HFFc6 (cell line): ENCODE measurements at places on chromosomes 3 and 15.

GRCh38 chr3:159897331-159898075 lies 91.1 kb upstream of the IL12A start:
- peak; percentile 49 for DNase-seq

- no peak for DNase-seq
These were observed 30.5 kb upstream of the ZFAND6 start for GRCh38 chr15:80028937-80029336.

- peak; percentile 74 for DNase-seq
These were observed 48.1 kb downstream of the IQSEC1 start for GRCh38 chr3:13025090-13025489.

GRCh38 chr3:5002174-5002870 lies 23.1 kb downstream of the BHLHE40 start:
- DNase-seq: no peak

- DNase-seq: no peak
These were observed 31.3 kb downstream of the ACP3 start for GRCh38 chr3:132348531-132348930.

DNA sequence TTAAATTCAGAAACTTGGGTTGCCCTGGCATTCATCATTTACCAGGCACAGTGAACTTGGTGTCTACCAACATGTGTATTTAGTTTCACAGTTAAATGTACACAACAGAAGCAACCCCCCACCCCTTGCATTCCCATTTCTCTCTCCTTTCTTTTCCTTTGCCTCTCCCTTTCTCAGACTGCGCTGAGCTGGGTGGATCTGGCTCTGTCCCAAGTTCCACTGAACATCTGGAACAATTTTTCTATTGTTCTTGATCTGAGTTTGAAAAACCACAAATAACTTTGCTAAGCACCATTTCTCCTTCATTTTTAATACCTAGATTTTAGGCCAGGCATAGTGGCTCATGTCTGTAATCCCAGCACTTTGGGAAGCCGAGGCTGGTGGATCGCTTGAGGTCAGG lies 242.2 kb downstream of the ABHD5 start:
- DNase-seq: no peak

DNA sequence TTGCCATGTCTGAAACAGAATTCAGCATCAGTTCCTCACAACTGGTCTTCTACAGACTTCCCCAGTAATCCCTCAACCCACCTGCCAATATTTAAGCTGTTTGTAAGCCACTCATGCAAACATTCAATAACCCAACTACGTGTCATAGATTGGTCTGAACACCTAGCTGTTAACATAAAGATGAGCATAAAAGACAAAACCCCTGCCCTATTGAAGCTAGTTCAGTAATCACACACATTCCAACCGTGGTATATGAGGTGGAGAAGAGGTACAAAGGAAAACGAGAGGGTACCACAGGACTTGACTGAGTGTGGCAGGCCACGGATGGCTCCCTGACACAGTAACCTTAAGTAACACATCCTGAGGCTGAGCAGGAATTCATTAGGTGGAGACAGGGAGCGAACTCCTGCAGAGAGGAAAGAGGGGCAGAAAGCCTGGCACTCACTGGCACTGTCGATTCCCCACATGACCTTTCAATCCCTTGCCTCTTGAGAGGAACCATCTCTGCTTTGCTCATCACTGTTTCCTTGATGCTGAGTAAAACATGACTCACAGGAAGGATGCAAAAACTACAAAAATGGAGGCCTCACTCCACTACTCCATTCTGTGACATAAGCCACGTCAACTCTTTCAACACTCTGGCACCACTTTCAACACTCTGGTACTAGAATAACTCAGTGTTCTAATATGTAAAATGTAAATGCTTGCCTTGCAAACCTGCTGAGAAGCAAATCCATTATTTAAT lies 31.3 kb downstream of the RPN1 start:
- DNase-seq: peak; percentile 90

DNA sequence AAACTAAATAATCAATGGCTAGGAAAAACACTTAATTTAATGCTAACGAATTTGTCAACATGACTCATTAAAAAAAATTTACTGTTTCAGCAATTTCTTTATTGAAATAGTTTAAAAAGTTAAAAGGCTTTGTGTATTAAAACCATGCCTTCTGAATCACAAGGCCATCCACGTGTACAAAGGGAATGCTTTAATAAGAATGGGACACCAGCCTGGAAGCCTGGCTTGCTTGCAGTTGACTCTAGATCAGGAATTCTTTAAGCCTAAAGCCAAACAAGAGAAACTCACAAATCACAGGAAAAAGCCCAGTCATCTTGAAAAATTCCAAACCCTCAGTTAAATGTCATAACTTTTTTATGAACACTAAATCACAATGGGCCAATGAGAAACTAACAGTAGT lies 137.6 kb downstream of the PEAK1 start:
- DNase-seq: peak; percentile 92

GRCh38 chr3:45486926-45487325 lies 98.5 kb downstream of the LARS2 start:
- DNase-seq: peak; percentile 16

- DNase-seq: no peak
These were observed 91.1 kb upstream of the FGF7 start for GRCh38 chr15:49331951-49332350.

GRCh38 chr3:133505813-133506212 lies 67.7 kb upstream of the CDV3 start:
- DNase-seq: no peak

DNA sequence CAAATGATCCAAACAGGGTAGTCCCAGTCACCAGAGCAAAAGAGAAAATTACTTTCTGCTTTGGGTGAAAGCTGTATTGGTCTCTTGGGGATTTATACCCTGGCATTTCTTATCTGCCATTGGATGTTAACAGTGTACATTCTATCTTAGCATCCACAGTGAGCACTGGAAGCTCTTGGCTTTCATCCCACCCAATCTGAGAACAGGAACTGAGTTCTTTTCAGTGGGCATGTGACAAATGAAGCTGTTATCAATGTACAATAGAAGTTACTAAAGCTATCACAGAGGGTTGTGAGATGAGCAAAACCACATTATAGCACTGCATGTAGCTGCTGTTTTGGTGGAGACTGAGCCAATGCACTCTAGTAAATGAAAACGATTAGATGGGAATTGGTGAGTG lies 300.7 kb downstream of the TUSC7 start:
- no peak for DNase-seq

GRCh38 chr15:96261575-96262034 lies 68.9 kb upstream of the NR2F2 start:
- no peak for DNase-seq

- DNase-seq: no peak
These were observed 418.6 kb downstream of the TUSC7 start for GRCh38 chr3:117128133-117128532.

GRCh38 chr15:57172925-57173324 lies 203.4 kb upstream of the CGNL1 start:
- no peak for DNase-seq

- no peak for DNase-seq
These were observed 88.2 kb downstream of the FBN1 start for GRCh38 chr15:48557335-48557734.
